ENCODE measurements at places on chromosomes 7 and 10. TPM values are rescaled to one million over a fixed set of nuclear protein-coding genes. Genes with fewer than 3 reads are reported as not detected.

Gene LRRC4
- 7.3 TPM for total RNA-seq

Gene SLC26A5
- not detected for total RNA-seq

Gene TMEM176B
- 65.3 TPM for total RNA-seq

Gene IFIT2
- 6.1 TPM for total RNA-seq

Gene FKBP6
- not detected for total RNA-seq

Gene GBX1
- total RNA-seq: not detected

Gene SLC26A3
- not detected for total RNA-seq

GRCh38 chr7:4208586-4208985, 473.5 kb upstream of the FOXK1 start:
- peak; percentile 61 for DNase-seq

- no peak for DNase-seq
Observed at GRCh38 chr7:67493366-67493765, 496.7 kb downstream of the TYW1 start.

DNA sequence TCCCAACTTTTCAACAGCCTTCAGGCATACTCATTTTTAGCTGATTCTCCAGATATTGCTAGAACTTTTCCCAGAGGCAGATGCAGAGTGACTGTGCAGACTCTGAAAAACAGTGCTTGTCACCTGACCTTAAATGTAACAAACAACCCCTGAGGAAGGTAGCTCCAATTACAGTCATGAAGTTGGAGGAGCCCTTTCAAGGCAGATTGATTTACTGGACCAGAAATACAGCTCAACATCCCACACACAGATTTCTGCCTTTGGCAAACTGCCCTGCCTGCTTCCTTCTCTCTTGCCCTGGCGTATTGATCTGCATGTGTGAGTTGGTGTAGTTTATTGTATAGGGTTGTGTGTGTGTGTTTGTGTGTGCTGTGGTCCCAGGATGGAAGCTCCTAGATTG, 38.5 kb downstream of the PYROXD2 start:
- DNase-seq: no peak

GRCh38 chr7:41869091-41869490, 166.2 kb upstream of the INHBA start:
- no peak for DNase-seq

- peak; percentile 85 for DNase-seq
Observed at GRCh38 chr7:100827330-100828226, at the start of gene EPHB4. Gene EPHB4 (minus strand): TSS chr7:100827523. CDS start chr7:100827030, 493 bp downstream.

DNA sequence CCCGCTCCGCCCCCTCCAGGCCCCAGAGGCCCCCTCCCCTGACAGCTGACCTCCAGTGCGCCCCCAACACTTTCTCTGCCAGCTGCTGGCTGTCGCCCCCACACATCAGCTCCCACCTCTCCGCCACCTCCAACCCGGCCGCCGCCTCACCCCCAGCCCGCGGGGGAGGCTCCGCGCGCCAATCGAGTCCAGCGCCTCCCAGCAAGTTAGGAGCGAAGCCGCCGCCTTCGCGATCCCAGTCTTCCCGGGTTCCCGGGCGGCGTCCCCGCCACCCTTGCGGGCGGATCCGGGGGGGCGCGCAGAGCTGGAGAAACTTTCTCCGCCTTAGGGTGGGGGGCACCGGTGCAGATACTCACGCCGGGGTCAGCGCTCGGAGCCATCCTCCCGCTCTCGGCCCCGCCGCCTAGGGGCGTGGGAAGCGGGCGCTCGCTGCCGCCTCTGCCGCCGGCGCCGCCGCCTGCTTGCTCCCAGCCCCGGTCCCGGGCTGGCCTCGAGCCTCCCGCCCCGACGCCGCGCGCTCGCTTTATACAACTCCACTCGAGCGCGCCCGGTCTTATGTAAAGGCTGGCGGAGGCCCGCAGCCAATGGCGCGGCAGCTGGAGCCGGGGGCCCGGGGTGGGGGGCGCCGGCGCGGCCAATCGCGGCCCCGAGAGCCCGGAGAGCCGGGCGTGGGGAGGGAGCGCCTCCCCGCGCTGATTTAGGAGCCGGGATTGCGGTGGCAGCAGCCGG, at the start of gene CRTAC1:
Gene CRTAC1, minus strand, starts transcription at position 529 of the 729 bp plus-strand sequence. Its CDS starts 149 bp downstream, at position 380.
- DNase-seq: no peak

DNA sequence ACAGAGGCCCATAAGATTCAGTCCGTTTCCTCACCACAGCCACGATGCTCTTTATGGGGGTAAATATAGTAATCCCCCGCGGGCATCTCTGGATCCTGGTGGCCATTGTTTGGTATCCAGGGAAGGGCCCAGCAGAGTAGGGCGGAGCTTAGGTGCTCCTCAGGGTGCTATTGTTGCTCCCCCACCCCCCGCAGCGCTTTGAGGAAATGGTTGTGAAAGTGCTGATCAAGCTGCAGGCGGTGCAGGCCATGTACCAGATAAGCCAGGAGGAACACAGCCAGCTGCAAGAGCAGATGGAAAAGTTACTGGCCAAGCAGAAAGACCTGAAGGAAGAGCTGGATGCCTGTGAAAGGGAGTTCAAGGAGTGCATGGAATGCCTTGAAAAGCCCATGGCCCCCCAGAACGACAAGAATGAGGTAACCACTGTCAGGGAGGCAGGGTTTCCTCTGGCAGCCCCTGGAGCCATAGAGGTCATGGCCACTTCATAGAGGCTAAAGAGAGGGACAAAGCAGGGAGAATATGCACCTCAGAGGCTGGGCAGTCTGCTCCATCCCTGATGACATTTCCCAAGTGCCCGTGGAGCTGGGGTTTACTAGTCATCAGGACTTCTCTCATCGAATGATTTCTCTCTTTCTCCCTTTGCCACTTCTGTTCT, 17.6 kb upstream of the FLNC start:
- peak; percentile 82 for DNase-seq

GRCh38 chr10:7410301-7410861, 453 bp downstream of the SFMBT2 start:
- no peak for DNase-seq

- DNase-seq: no peak
Observed at GRCh38 chr10:50322077-50322476, 70.8 kb upstream of the ASAH2 start.

DNA sequence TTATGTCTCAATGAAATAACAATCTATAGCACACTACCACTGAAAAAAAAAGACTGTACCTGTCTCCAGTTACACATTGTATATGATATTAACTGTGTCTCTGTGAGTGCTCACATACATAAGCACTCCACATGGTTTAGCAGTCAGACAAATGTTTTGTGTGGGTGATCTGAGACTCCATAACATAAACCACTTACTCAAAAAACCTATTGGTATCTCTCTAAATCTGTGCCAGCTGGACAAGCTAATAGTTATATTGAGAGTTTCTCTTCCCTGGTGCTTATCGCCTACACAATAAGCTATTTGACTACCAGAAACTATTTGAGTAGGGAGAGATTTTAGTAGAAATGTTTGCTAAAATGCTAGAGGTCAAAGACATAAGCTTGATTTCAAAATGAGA, 190.1 kb upstream of the AGR3 start:
- no peak for DNase-seq

DNA sequence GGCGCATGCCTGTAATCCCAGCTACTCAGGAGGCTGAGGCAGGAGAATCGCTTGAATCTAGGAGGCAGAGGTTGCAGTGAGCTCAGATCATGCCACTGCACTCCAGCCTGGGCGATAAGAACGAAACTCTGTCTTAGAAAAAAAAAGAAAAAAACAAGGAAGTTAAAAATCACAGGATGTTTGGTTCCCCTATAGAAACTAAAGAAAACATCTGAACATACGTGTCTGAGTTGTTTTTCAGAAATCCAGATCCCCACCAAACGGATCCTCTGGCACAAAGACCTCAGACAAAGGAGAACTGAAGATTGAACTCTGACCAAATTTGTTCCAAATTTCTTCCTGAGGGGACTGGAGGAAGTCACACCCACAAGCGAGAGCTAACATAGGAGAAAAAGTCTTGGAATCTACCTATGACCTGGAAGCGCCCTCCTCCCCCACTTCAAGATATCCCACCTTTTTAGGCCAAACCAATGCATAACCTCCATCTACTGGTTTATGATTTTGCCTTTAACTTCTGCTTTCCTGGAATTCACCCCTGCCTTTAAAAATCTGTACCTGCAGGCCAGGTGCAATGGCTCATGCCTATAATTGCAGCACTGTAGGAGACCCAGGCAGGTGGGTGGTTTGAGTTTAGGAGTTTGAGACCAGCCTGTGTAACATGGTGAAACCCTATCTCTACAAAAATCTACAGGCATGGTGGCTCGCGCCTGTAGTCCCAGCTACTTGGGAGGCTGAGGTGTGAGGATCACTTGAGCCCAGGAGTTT, 19.7 kb upstream of the SIRT1 start:
- no peak for DNase-seq

DNA sequence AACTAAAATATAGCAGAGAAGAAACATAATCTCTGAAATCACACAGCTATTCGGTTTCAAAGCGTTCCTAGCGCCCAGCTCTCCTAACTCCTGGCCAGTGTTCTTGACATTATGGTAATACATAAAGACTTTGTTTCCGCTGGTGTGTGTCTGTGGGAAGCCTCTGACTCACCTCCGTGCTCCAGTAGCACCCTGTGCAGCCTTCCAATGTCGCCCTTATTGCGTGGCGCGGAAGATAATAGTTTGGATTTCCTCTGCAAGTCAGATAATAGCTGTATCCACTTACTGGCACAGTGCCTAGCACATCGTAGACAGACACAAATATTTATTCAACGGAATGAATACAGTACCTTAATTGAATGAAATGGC, 570 bp downstream of the BMS1 start:
- DNase-seq: no peak

All from posterior vena cava (tissue), 2 donors.